ENCODE measurements at places on chromosomes 5 and 9.

DNA sequence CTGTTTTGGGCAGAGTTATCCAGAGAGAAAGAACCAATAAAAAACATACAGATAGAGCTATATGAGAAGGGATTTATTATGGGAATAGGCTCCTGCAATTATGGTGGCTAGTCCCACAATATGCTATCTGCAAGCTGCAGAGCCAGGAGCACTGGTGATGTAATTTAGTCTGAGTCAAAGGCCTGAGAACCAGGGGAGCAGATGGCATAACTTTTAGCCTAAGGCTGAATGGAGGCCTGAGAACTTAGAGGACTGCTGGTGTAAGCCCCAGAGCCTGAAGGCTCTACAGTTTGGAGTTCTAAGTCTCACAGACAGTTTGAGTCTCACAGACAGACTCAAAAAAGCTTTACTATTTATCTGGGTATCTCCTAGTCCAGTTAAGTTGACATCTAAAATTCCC lies 263.8 kb downstream of the FBXL7 start:
- DNase-seq = no peak

DNA sequence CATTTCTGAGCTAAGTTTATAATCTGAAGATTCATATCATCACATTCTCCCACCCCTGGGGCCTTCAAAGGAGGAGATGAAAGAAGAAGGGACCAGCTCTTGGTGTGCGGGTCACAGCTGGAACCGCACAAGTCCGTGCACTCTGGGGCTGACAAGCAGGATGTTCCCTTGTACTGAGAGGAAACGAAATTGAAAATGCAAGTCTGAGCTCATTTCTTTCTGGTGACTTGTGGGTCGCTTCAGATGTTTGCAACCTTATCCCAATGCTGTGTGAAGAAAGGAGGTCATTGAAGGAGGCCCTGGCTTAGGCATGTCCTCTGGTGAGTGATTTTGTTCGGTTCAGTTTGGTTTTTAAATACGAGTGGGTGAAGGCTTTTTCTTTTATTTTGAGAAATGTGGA lies 59.6 kb downstream of the C9orf152 start:
- DNase-seq = peak; percentile 77

DNA sequence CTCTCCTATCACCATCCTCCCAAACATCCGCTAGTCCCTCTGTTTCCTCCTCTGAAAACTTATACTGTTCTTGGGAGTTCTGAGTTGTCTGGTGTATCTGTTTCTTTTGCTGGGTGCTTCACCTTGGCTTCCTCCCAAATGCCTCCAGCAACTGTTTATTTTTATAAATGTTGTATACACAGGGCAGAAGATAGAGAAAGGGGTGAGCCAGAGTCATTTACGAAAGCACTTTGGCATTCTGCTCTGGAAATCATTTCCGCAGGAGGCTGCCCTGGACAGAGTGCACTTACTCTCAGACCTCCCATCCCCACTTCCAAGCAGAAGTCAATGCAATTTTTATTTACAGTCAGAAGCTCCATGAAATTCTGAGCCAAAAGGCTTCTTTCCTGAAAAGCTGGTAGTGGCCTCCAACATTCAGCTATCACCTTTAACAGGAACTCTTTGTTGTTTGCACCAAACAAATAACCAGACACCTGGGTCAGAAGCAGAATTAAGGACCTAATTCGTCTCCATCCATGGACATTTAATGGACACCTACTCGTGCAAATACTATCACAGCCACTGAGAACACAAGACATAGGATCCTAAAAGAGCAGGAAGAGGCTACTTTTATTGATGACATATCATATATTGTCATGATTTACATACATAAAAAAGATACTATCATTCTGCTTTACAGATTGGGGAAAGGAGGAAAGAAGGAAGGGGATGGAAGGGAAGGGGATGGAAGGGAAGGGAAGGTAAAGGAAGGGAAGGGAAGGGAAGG lies 229.5 kb upstream of the PAPPA start:
- no peak for DNase-seq

DNA sequence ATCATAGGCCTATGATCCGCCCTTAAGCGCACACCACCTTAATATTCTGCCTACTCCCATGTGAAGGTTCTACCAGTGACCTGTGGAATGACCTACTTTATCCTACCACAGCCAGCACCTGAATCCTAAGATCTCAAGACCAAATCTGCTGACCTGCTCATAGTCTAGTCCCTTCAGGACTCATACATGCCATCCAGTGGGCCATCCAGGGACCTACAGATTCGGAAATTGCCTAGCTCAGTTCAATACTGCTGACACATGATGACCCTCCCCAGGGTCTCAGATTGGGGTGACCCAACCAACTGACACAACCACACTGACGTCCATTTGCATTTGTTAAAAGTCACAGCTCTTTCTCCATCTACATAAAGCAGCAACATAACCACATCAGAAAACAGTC lies 443.8 kb upstream of the ST8SIA4 start:
- DNase-seq = no peak

DNA sequence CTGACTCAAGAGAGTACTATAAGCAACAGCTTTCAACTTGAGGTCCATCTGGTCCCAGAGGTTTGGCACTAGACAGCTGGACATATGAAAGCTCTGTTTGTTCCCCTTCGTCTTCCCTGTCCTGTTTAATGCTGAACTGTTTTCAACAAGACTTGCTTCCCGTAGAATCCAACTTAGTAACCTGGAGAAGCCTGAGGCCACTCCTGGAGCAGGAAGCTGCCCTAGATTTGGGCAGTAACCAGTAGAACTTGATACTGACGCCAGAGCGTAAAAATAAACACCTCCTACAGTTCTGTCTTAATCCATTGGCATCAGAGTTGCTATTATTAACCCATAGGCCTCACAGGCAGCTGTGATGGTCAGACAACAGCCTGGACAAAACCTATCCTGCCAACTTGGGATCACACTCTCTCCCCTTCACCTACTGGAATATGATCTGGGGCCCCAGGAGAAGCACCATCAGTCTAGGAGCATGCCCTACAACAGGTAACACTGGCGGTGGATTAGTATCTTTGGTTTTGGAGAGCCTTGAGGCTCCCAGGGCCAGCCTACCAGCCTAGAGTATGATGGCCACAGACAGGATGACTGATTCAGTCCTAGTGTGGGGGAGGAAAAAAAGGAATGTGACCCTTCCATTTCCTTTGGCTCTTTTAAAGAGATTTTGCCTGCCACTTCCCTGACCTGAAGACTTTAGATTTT lies 29.2 kb downstream of the RUSC2 start:
- peak; percentile 28 for DNase-seq

DNA sequence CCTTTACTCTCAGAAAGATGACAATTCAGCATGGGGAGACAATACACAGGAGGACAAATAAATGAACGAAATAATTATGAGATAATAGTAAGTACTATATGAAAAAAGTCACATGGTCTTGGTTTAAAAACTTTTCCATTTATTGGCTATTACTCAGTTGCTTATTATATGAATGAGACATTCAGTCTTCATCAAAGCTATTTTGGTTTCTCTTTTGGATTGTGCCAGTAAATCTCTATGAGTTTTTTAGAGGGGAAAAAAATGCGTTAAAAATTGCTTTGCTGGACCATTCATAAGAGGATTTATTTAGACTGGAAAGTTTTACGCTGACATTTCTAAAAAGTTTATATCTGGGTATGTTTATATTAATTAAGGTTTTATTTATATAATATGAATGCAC lies 137.7 kb downstream of the AOPEP start:
- peak; percentile 35 for DNase-seq

DNA sequence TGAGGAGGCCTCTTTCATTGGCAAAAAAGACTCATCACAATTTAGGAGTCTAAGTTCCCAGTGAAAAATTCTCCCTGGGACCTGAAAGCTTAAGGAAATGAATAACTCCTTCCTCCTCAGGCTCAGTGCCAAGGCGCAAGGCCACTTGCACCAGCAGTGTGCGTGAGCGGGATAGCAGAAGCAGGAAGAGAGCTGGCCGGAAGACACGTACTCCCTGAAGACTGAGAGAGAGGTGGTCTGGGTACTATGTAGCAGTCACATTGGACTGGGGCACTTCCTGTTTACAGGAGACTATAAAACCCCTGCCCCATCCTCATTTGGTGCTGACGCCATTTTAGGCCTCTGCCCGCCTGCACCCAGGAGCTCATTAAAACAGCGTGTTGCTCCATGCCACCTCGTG lies 66.3 kb upstream of the IL33 start:
- no peak for DNase-seq

GRCh38 chr5:1519631-1520210 lies 4.0 kb downstream of the LPCAT1 start:
- no peak for DNase-seq

DNA sequence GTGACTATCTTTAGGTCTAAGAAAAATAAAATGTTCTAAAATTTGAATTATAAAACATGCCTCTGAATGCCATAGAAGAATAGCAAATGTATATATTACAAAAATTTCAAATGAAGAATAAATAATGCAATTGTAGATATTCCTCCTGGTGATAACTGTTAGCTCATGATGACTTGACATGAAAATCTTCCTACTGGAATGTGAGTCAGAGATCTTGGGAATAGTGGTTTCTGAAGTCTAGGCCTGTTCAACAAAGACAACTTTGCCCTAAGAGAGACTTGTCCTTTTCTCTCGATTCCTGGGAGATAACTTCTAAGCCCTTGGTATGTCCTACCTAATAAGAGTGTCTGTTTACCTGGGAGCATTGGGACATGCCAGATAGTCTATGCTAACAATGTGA lies 746.3 kb upstream of the RIOK2 start:
- DNase-seq = no peak

GRCh38 chr5:126472538-126472889 lies 49.3 kb downstream of the GRAMD2B start:
- no peak for DNase-seq

DNA sequence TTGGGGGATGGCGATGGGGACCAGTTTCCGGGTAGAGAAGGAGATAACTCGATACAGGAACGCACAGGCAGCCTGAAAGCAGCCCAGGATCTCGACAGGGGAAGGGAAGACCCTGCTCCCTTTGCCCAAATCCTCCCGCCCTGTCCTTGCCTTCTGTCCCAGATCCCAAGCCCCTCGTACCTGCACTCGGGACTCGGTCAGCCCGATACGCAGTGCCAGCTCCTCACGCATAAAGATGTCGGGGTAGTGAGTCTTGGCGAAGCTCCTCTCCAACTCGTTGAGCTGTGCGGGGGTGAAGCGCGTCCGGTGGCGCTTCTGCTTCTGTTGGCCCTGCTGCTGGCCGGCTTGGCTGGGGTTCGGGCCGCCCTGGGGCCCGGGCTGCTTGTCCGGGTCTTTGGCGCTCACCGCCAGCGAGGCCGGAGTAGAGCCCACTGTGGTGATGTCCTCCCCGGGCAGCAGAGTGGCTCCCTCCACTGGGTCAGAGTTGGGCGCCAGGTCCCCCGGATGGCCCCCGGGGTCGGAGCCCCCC lies 1.8 kb downstream of the OTP start:
- no peak for DNase-seq

GRCh38 chr9:90965226-90966030 lies 163.8 kb downstream of the SYK start:
- DNase-seq = no peak

DNA sequence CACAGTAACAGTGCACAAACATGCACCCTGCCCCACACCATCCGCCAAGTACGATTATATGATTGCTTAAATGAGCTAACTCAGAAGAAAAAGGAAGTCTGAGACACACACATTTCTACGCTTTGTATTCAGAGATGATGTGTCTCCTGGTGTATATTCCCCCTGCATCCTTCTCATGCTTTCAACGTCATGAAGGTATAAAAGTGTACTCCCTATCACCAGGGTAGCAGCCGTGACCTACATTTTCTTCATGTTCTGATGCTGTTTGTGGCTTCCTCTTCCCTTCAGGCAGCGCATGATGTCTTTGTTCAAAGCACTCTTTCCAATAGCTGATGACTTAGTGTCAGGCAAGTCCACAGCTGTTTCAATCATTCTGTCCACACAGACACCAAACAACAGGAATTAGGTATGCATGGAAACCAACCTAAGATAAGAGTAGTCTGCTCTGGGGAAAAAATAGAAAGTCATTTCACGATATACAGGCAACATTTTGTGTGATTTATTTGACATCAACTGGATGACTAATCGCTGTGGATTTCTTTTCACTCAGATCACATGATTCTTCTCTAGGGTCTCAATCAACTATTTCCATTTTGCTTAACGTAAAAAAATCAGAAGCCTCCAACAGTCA lies 269.4 kb upstream of the PTGER4 start:
- peak; percentile 72 for DNase-seq

DNA sequence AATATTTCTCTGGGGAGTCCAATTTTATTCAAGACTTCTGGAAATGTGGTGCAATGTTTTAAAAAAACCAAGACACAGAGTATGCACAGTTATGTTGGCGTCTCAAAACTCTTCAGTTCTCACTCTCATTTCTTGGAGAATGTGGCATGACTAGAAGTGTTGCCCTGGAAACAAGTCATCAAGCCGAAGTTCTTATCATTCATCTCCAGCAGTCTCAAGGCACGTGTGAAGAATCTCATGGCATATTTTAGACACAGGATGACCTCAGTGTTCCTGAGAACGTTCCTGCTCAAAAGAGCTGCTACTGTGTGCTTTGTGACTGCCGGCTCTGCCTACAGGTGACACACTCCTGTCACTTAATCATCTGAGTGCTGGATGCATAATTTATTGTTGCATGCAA lies 147.4 kb upstream of the IRX4 start:
- DNase-seq = no peak

- DNase-seq = peak; percentile 17
Measured at GRCh38 chr5:140042393-140042642, 781 bp downstream of the NRG2 start.

DNA sequence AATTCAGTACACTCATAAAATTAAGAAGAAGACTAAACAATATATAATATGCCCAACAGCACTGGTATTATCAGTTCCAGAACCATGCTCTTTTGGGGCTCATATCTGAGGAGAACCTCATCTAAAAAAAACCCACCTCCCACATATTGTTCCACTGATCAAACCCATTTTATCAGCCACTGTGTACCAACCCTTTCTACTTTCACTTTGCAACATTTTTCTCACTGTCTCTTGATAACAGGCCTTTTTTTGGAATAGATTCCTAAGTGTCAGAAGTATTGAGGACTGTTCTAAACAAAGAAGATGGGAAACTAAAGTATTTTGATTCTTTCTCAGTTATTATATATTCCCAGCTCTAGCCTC lies 173.2 kb downstream of the GABRB2 start:
- no peak for DNase-seq

DNA sequence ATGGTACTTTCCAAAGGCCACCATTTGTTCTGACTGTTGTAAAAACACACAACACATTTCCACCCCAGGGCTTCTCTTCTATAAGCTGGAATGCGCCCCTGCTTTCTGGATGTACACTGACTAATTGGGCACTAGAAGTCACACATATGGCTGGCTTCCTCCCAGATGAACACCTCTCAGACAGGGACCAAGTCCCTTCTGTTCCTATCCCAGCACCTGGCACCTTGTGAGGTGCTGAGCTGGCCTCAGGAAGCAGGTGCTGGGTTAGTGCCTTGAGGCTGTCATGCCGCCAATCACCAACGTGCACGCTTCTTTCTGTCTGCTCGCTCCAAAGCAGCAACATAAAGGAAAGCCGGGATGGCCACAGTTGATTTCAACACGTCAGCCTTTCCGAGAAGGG lies 93.2 kb downstream of the FSTL4 start:
- no peak for DNase-seq

DNA sequence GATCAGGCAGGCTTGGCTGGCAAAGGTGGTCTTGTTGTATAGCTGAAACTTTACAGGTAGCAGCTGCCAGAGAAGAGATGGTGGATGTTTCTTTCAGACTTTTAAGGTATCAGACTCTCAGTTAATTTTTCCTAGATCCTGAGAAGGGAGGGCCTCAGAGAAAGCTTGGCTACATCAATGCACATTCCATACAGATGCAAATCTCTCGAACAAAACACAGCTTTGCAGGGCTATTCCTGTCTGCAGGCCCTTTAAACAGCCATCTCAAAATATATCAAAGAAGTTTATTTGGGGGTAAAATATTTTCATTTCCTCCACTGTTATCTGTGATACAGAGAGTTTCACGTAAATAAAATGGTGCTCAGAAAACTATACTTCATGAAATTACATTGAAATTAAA lies 1584.4 kb downstream of the EFNA5 start:
- DNase-seq = no peak

All from suppressor macrophage treated with lipopolysaccharide for 1 hour (primary cell).